ENCODE measurements at places on chromosomes 1 and 21.

DNA sequence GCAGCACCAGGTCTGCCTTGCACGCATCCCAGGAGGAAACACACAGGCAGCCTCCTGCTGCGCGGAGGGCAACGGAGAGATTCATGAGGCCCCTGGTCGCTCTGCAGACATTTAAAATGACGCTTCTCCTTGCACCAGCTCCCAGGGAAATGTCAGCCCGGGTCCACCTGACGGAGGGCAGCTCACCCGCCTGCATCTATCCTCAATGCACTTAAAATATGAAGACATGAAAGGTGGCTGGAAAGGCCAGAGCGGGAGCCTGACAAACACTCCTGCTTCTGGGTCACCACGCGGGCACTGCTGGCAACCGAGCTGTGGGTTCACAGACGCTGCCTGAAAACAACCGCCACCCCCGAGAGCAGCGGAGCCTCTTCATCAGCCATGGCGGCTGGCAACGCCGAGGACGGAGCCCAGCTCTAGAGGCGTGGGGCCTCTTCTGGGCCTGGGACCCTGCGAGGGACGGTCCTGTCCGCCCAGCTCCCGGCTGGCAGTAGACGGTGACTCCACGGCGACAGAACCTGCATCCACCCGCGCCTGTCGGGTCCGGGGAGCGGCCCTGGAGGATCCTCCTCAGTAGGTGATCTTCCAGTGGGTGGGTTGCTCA is 22.7 kb downstream of the POFUT2 start:
- H3K27me3 ChIP-seq: no peaks in the 10 kb centered on the region
- H3K27ac ChIP-seq: no peak overlapping the region
- H3K4me3 ChIP-seq: no peak overlapping the region
- H3K4me1 ChIP-seq: no peaks in the 10 kb centered on the region
- peaks cover 57% of the 10 kb centered on the region for H3K36me3 ChIP-seq

DNA sequence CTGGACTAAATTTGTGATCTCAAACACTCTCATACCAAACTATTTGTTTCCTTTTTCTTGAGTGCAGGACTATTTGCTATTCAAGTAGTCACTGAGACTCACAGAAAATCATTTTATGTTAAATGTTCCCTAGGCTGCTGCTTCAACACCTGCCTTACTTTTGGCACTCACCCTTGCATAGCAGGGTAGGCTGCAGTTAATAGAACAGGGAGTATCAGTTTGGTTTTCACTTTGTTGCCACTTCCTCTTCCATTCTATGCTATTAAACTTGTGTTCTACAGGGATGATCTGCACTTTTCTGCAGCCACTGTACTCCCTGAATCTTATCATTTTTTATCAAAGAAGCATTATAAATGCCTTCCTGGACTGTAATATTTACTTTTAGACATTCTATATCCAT is 148.7 kb upstream of the PRMT6 start:
- no peak overlapping the region for H3K4me3 ChIP-seq
- H3K27ac ChIP-seq: no peak overlapping the region
- no peak for DNase-seq
- H3K4me1 ChIP-seq: no peaks in the 10 kb centered on the region

GRCh38 chr21:38261851-38262250 is 5.1 kb downstream of the KCNJ15 start:
- no peak overlapping the region for H3K4me3 ChIP-seq
- no peak overlapping the region for H3K27ac ChIP-seq
- no peaks in the 10 kb centered on the region for H3K36me3 ChIP-seq

DNA sequence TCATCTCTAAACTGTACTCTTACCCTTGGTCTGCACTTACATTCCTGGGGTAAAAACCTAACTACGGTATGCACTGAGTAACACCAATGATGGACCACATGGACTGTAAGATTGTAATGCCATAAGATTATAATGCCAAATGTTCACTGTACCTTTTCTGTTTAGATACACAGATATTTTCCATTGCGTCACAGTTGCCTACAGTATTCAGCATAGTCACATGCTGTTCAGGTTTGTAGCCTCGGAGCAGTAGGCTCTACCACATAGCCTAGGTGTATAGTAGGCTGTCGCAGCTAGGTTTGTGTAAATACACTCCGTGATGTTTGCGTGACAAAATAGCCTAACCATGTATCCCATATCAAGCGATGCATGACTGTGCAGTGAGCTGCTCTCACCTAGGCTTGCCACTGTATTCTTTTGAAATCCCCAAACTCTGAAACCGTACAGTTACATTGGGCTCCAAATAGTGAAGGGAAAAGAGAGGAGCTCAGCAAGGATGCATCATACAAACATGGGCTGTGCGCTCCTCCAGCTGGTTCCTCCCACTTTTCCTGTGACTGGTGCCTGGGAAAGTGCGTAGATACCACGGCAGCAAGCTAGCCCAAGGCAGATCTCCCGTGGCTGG is 35.2 kb downstream of the CFAP57 start:
- H3K36me3 ChIP-seq: no peaks in the 10 kb centered on the region
- H3K4me3 ChIP-seq: peak overlapping the region; percentile 31
- DNase-seq: peak; percentile 70
- peaks cover 18% of the 10 kb centered on the region for H3K4me1 ChIP-seq

GRCh38 chr1:182633657-182634281 is 29.6 kb upstream of the RGS16 start:
- H3K4me1 ChIP-seq: peaks cover 2% of the 10 kb centered on the region
- no peak overlapping the region for H3K4me3 ChIP-seq
- DNase-seq: no peak
- peaks cover 12% of the 10 kb centered on the region for H3K27me3 ChIP-seq
- H3K36me3 ChIP-seq: no peaks in the 10 kb centered on the region
- H3K27ac ChIP-seq: no peak overlapping the region

DNA sequence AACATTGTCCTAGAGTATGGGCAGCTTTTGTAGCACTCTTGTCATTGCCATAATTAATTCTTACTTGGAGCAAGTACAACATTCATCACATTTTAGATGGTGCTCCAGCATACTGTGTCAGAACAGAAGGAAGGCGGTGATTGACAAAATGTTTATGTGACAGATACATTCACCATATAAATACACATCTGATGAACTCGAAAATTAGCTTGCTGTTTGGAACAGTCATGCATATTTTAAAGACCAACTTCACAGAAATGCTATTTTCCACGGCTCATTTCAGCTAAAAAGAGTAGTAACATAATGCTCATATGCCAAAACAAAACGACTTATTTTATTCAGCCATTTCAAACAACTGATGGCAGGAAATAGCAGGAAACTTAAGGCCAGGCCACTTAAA is 302.7 kb downstream of the MRPL39 start:
- H3K36me3 ChIP-seq: no peaks in the 10 kb centered on the region
- H3K4me3 ChIP-seq: no peak overlapping the region
- H3K27me3 ChIP-seq: no peaks in the 10 kb centered on the region
- no peak overlapping the region for H3K27ac ChIP-seq
- H3K4me1 ChIP-seq: no peaks in the 10 kb centered on the region

GRCh38 chr1:95974586-95974985 is 740.6 kb downstream of the RWDD3 start:
- DNase-seq: peak; percentile 3
- no peaks in the 10 kb centered on the region for H3K36me3 ChIP-seq
- H3K4me3 ChIP-seq: no peak overlapping the region
- no peaks in the 10 kb centered on the region for H3K27me3 ChIP-seq

GRCh38 chr1:185477638-185478580 is 160.9 kb upstream of the IVNS1ABP start:
- no peak overlapping the region for H3K27ac ChIP-seq
- H3K36me3 ChIP-seq: no peaks in the 10 kb centered on the region
- no peaks in the 10 kb centered on the region for H3K27me3 ChIP-seq
- DNase-seq: no peak
- H3K4me1 ChIP-seq: no peaks in the 10 kb centered on the region

DNA sequence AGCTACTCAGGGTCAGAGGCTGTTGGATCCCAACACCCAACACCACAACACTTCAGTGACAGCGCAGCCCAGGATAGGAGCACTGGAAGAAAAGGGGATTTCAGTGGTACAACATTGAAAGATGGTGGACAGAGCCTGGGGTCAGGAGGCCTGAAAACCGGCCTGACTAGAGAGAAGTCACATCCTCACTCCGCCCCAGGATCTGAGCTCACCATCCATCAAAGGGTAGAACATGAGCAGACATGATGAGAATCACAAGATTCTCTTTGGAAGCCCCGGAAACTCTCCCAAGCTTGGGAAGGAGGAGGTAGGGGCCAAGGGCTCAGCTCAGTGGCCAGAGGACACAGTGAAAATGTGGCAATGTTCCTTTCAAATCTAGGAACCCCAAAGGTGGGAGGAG is 271.3 kb downstream of the NPHP4 start:
- H3K27me3 ChIP-seq: no peaks in the 10 kb centered on the region
- no peak overlapping the region for H3K4me3 ChIP-seq
- no peak overlapping the region for H3K27ac ChIP-seq
- no peaks in the 10 kb centered on the region for H3K4me1 ChIP-seq

DNA sequence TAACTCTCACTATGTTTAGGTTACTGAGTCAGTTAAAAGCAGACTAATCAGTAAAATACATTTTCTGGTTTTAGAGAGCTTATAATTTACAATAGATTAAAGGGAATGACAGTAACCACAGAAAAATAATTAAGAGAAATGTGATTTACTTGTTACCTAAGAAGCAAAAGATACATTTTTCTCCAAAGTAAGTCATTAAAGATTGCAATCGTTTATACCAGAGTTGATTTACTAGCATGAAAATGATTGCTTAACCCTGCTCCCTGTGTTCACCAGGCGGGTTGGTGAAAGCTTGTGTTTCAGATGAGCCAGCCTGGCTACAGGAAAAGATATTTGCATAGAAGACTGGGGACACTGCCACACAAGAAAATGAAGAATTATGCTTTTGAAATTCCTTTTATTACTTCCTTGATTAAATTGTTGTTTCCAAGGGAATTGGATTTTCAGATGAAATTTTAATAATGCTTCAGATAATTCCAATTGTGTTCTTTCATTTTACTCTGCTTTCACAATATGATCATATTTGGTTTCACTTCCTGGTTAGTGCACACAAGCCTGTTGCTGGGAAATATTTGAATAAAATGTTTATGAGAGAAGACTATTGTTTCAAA is 27.9 kb downstream of the LRRC8B start:
- no peaks in the 10 kb centered on the region for H3K4me1 ChIP-seq
- DNase-seq: no peak
- H3K36me3 ChIP-seq: no peaks in the 10 kb centered on the region
- H3K27ac ChIP-seq: no peak overlapping the region
- H3K4me3 ChIP-seq: no peak overlapping the region

DNA sequence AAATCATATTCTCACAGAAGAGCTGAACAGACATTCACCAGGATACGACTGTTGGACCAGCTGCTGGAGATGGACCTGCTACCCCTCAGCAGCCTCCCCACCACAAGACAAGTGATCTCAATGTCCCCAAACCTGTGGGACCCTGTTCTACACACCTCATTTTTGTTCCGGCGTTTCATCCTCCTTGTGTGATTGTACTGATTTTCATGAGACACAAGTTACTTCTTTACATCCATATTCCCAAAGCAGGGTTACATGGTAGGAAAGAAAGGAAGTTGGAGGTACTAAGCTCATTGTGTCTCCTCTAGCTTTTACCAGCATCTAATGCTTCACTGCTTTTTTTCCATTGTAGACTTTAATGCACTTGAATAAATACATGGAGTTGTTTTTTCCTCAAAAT is 8.7 kb downstream of the ADAMTS1 start:
- H3K4me1 ChIP-seq: peaks cover 4% of the 10 kb centered on the region
- no peak overlapping the region for H3K4me3 ChIP-seq
- no peak overlapping the region for H3K27ac ChIP-seq
- DNase-seq: no peak
- H3K27me3 ChIP-seq: no peaks in the 10 kb centered on the region

GRCh38 chr1:52579415-52579814 is 22.8 kb upstream of the GPX7 start:
- H3K36me3 ChIP-seq: no peaks in the 10 kb centered on the region
- DNase-seq: peak; percentile 21
- no peak overlapping the region for H3K27ac ChIP-seq
- no peak overlapping the region for H3K4me3 ChIP-seq
- peaks cover 4% of the 10 kb centered on the region for H3K4me1 ChIP-seq

GRCh38 chr1:157781048-157781447 is 4.1 kb upstream of the FCRL2 start:
- no peak overlapping the region for H3K27ac ChIP-seq
- no peaks in the 10 kb centered on the region for H3K36me3 ChIP-seq
- no peak for DNase-seq
- no peak overlapping the region for H3K4me3 ChIP-seq
- H3K4me1 ChIP-seq: no peaks in the 10 kb centered on the region

- H3K27ac ChIP-seq: no peak overlapping the region
- no peak overlapping the region for H3K4me3 ChIP-seq
- no peak for DNase-seq
Measured at GRCh38 chr1:109061183-109061582, 14.6 kb downstream of the TAF13 start.

DNA sequence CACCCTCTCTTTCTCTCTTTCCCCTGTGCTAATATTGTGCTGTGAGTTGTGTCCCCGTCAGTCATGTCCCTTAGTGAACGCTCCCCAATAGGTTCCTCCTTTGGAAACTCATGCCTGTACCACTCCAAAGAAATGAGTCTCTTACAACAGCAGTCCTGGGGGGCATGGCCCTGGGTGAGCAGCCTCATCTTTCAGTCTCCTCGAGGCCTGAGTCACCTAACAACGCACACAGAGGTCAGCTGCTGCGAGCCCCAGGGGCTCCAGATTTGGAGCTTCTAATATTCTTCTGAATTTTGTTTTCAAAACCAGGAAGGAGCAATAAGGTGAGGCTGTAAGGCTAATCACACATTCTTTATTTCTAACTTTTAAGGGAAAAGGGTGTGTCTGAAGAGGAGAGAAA is 30.5 kb upstream of the ZBTB8A start:
- H3K4me1 ChIP-seq: no peaks in the 10 kb centered on the region
- no peaks in the 10 kb centered on the region for H3K27me3 ChIP-seq
- DNase-seq: peak; percentile 17
- H3K27ac ChIP-seq: no peak overlapping the region
- no peak overlapping the region for H3K4me3 ChIP-seq

DNA sequence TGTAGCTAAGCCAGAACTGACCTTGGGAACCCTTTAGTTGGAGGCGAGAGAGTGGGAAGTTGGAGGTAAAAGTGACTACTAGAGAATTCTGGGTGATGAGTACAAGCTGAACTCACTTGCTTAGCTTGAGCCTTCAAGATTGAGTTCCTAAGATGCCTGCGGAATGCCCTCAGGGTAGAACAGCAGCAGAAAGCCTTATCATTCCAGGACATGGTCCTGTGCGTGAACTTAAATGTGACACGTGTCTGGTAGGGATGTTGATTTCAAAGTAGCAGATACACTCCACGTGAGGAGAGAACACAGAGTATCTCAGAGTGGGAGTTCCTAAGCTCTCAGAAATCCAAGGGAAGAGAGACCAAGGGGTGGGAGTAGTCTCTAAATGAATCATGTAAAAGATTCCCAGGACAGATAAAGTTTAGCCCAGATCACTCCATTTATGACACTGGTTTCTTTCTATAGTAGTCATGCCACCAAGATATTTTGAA is 60.1 kb downstream of the KCNK1 start:
- H3K4me1 ChIP-seq: no peaks in the 10 kb centered on the region
- no peaks in the 10 kb centered on the region for H3K27me3 ChIP-seq
- no peak overlapping the region for H3K4me3 ChIP-seq
- no peaks in the 10 kb centered on the region for H3K36me3 ChIP-seq
- peak; percentile 13 for DNase-seq

GRCh38 chr1:12169442-12170135 is 2.8 kb downstream of the TNFRSF1B start:
- H3K36me3 ChIP-seq: no peaks in the 10 kb centered on the region
- H3K27ac ChIP-seq: no peak overlapping the region
- peaks cover 6% of the 10 kb centered on the region for H3K4me1 ChIP-seq
- DNase-seq: no peak
- H3K4me3 ChIP-seq: no peak overlapping the region

GRCh38 chr1:78145105-78145580 is 99.4 kb downstream of the GIPC2 start:
- H3K4me1 ChIP-seq: no peaks in the 10 kb centered on the region
- no peaks in the 10 kb centered on the region for H3K27me3 ChIP-seq
- DNase-seq: peak; percentile 82
- H3K27ac ChIP-seq: no peak overlapping the region
- no peaks in the 10 kb centered on the region for H3K36me3 ChIP-seq
